Right lung (tissue), 10 donors: ENCODE measurements at places on chromosomes 2 and 18. TPM values are rescaled to one million over a fixed set of nuclear protein-coding genes. Genes with fewer than 3 reads are reported as not detected.

DNA sequence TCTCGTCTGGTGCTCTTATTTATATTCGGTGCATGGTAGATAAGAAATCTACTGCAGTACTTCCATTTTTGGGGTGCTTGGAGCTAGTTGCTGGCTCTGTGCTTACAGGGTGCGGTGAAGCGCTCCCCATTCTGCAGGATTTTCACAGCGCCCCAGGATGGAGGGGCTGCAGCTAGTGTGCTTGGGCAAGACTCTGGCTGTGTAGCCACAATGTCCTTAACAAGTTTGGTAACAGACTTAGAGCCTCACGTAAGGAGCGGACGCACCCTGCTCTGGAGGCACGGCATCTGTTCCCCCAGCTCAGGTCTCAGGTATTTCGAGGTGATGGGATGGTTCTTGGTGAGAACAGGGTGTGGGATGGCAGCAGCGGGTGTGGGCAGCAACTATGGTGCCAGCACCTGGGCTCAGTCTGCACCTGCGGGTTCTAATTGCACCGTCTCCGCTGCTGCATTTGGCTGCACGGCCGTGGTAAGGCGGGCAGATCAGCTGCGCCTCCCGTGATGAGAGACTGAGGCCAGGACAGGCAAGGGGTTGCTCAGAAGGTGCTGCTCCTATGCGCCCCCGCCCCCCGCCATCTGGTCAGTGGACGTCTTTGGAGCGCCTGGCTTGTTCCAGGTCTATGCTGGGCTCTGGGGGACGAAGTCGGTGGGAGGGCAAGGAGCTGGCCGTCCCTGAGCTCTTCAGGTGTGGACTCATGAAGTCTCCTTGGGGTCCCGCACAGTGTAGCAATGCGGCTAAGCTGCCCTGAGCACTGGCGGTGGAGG, 20.1 kb upstream of the ALLC start:
- no peak for DNase-seq

- no peak for DNase-seq
Measured at GRCh38 chr18:61225336-61225735, 107.9 kb upstream of the CDH20 start.

- no peak for DNase-seq
Measured at GRCh38 chr2:71571945-71572344, 118.6 kb downstream of the DYSF start.

Gene TTC31
- 33.2 TPM for polyA plus RNA-seq

DNA sequence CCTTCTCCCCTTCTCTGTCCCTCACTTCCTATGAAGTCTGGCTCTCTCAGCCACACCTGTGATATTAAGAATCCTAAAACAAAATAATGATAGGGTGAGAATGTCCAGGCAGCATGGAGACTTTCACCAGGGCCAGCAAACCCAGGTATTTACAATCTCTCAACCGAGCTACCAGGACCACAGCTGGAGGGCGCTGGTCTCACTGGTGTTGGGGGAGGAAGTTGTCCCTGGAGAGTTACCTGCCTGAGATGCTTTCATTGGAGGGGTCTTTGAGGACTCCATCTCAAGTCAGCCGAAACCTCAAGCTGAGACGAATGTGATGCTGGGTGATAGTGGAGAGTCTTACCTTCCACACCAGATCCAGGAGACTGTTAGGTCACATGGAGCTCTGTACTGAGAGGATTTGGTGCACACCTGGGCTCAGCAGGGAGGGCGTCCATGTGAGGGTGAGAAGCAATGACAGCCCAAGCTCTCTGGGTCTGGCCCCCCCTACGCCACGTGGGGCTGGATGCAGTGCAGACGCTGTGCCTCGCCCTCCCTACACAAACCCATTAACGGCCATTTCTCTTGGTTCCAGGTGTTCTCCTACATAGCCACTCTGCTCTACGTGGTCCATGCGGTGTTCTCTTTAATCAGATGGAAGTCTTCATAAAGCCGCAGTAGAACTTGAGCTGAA, 27.4 kb downstream of the MAL start:
- no peak for DNase-seq

- DNase-seq, result no peak
Measured at GRCh38 chr2:18491577-18491976, 68.9 kb downstream of the RDH14 start.

DNA sequence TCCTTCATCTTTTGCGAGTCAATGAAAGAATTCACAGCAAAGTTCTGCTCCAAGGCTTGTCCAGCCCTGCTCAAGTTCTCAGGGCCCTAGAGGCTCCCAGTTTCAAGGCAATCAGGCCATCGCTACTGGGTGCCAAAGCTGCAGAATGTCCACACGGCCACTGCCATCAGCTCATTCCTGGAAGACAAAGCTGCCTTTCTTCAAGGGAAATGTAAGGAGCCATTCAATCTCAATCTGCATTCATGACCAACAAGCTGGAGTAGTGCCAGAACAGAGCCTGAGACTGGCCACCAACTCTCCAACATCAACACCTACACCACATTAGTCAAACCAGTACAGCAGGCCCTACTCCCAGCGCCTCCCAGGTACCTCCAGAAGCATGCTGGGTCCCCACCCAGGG, 202.2 kb downstream of the TCF4 start:
- no peak for DNase-seq

DNA sequence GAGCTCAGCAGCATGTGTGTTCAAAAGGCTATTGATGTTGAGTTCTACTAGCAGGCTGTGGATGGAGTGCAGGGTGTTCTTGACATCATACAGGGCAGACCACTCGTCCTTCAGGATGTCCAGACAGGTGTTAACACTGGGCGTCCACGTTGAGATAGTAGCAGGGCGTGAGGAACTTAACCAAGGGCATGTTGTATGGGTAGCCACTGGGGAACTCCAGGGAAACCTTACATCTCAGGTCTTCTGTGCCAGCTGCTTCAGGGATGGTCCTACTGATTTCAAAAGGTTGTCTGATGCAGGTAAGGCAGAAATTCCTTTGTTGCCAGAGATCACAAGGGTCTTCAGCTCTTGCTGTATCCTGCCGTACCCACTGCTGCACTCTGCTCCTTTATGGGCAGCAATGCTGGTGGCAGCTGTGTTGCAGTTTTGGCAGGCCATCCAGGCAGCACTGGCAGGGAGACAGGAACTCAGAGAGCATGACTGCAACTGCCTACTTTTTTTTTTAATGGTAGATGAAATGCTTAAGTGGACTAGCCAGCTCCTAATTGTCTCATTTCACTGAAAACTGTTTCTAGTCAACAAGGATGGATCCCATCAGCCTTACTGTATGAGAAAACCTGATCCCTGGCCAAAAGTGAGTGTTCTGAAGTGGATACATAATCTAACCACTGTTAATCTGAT, 32.4 kb upstream of the RBBP8 start:
- DNase-seq, result no peak

DNA sequence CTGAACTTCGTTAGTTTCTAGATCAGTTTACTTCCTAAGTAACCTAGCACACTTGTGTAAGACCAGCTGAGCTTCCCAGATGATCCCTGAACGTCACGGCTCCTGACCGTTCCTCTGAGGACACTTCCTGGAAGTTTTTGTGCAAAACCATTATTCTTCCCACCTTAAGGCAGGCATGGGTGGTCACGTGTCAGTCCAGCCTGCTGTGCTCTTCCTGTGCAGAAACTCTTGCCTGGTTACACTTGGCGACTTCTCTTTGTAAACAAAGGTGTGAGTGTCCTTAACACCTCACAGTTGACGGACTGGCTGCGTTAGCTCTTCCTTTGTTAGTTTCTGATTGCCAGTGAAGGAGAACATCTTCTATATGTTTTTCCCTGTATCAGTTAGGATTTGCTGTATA, 118.3 kb downstream of the SH3RF3 start:
- DNase-seq, result no peak

Gene PLCD4
- 11.3 TPM for polyA plus RNA-seq

Gene GCG
- polyA plus RNA-seq, result not detected
